ENCODE measurements at places on chromosomes 1 and 21.

DNA sequence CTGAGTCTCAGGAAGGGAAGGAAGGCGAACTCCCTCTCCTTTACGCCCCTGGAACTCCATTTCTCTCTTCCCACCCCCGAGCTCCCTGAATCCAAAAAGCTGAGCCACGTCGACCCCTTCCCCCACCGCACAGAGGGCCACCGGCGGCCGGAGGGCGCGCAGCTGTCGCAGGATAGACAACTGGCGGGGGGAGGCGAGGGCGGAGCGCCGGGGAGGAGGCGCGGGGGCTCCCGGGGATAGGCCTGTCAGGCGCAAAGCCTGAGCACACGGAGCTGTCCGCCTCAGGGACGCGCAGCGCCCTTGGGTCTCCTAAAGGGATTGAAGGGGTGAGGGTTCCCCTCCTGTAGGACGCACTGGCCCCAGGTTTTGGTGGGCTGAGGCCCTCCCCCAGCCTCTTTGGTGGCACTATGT, 752 bp upstream of the ACTA1 start:
- no peak for DNase-seq

DNA sequence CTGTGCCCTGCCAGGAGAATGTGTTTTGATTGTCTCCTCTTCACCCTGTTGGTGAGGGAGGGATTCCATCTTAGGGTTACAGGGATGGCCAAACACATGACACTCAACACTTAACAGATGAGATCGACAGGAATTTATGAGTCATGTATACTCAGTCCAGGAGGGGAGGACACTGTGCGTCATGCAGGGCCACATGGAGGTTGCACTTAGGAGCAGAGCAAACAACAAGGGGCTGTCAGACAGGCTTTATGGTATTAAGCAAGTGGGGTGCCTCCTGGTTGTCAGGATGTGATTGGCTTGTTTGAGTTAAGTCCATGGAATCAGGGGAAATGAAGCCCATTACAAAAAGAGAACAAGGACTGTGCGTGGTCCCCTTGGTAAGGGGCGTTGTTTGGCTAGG, 26.9 kb downstream of the EDARADD start:
- DNase-seq: no peak

DNA sequence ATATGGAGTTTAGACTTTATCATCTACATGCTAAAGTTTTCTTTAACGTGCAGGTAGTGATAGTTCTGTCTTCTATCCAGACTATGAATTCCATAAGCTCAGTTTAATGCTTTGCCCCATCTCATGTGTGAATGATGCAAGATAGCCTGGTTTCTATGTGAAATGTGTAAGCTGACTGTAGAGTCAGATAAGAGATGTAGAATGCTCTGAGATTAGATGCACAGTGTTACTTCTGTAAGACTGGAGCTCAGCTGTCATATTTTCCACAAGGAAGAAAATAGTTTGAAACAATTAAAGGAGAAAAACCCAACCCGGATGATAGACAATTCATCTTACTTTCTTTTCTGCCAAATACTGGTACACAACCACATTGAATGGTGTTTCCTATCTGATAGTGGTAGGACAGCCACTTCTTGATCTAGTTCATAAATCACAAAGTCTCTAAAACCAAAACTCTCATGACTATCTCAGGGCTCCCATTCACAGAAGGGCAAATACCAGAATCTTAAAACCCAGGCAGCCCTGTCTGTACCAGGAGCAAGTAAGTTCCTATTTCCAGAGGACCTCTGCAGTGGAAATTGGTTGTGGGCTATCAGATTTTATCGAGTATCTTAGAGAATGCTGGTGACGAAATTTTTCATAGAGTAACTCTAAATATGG, 50.6 kb downstream of the TBX15 start:
- no peak for DNase-seq

- no peak for DNase-seq
Observed at GRCh38 chr1:222096476-222096772, 354.5 kb upstream of the DUSP10 start.

DNA sequence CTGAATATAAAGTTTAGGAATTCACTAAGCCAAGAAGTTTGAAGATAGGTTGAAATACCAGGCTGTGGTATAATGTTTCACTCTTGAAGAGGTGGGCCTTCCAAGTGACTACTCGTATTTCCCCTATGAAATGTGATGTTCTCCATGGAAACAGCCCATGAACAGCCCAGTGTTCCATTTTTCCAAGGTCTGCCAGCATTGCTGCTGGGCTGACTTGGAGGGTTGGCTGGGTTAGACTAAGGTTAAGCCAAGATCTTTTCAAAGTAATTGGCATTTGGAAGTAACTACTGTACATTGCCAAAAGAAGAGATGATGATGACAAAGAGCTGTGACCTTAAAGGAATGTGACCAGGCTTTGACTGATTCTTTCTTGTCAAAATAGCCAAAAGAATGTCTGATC, 73.8 kb downstream of the RPE65 start:
- DNase-seq: no peak
